ENCODE measurements at places on chromosomes 5 and 9. TPM values are rescaled to one million over a fixed set of nuclear protein-coding genes. Genes with fewer than 3 reads are reported as not detected.

Gene IL33
- total RNA-seq = 16.6 TPM

Gene RASGRF2
- total RNA-seq = 9.4 TPM

GRCh38 chr9:114845373-114845772 lies 39.5 kb upstream of the TNFSF15 start:
- DNase-seq = no peak

DNA sequence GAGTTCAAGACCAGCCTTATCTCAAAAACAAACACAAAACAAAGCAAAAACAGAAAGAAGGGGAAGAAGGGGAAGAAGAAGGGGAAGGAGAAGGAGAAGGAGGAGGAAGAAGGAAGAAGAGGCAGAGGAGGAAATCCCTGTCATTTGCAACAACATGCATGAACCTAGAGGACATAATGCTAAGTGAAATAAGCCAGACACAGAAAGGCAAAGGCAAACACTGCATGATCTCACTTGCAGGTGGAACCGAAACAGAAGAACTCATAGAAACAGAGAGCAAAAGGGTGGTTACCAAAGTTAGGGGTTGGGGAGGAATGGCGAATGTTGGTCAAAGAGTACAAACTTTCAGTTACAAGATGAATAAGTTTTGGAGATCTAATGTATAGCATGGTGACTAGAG lies 135.4 kb downstream of the UGCG start:
- no peak for DNase-seq

DNA sequence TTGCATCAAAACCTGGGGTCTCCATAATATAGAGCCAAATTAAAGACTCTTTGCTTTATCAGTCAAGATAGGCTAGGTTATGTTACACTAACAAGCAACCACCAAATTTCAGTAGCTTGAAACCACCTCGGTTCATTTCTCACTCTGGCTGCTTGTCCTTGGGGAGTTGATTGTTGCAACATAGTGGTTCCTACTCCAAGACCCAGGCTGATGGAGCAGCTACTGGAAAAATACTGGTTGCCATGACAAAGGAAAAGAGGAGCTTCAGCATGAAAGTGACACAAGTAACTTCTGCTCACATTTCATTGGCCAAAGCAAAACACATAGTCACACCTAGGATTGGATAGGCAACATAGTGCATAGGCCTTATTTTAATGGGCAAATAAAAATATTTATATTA lies 18.5 kb upstream of the RCL1 start:
- no peak for DNase-seq

GRCh38 chr5:124754206-124754927 lies 7.9 kb upstream of the ZNF608 start:
- no peak for DNase-seq
